ENCODE measurements at places on chromosomes 13 and 19.

- no peak for DNase-seq
Measured at GRCh38 chr19:35120492-35120891, 4.9 kb downstream of the FXYD3 start.

DNA sequence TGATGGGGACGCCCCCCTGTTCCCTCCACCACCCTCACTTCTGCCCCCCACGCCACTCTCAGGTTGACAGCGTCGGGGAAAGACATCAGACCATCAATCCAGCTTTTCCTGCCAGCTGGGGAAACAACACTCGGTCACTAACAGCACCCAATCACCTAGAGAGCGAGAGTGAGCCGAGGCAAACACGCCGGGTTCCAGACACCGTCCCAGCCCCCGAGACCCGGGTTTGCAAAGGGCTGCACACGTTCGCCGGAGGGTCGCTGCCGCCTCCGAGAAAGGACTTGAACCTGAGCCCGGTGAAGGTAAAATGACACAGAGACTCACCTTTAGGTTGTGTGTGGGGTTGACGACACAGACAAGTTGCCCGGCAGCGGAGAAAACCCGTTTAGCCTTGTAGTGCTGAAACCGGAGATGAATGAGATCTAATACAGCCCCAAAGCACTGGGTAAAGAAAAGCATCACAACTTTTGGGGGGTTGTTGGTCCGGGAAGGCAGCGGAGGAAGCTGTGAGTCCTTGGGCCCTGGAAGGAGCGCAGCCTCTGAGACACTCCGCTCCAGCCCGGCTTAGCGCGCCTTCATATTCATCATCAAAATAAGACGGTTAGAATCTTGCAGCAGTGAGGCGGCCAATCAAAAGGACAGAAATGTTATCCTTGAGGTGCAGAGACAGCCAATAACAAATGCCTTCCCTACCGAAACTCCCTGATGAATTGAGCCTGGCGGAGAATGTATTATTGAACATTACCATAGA is at the start of gene SIAH3:
Gene SIAH3 (minus strand): TSS at position 583 of the 751 bp plus-strand sequence. CDS start 124 bp downstream, at position 459.
- no peak for DNase-seq

DNA sequence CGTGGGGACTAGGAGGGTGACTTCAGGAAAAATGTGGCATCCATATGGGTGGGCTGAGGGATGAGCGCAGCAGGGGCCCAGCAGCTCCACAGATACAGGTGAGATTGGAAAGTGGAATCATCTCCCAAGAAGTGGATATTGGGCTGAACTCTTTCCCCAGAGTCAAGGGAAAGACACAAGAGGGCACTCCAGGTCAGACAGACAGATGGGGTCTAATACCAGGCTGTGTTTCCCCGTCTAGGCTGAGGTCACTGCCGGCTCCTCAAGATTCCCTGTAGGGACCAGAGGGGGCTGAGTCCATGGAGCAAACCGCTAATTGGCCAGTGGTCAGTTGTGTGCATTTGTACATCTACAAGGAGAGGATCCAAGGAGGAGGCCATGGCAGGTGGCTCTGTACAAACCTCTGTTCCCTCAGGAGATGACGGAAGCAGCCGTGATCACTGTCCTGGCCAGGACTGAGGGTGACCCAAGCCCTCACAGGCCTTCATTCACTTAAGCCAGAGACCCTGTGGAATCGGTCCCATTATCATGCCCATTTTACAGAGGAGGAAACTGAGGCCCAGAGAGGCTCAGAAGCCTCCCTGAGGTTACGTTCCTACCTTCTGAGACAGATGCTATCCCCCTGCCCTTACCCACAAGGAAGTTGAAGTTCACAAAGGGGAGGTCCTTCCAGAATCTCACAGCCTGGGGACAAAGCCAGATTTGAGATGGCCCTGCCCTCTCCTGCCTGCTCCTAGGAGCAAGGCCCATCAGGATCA is 14.9 kb upstream of the IGLON5 start:
- no peak for DNase-seq

DNA sequence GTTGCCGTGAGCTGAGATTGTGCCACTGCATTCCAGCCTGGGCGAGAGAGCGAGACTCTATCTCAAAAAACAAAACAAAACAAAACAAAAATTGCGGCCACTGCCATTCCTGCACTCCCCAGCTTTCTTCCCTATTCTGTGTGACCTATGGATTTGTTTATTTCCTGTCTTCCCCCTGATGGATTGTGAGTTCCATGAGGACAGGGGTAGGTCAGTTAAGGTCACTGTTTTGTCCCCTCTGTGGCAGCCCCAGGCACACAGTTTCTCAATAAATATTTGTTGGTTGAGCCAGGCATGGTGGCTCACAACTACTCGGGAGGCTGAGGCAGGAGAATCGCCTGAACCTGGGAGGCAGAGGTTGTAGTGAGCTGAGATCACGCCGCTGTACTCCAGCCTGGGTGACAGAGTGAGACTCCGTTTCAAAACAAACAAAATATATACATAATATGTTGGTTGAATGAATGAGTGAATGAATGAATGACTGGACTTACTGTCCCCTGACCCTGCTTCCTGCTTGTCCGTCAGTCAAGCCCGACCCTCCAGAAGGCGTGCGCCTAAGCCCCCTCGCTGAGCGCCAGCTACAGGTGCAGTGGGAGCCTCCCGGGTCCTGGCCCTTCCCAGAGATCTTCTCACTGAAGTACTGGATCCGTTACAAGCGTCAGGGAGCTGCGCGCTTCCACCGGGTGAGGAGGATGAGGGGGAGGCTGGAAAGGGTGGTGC is 5.0 kb downstream of the EBI3 start:
- DNase-seq = no peak

DNA sequence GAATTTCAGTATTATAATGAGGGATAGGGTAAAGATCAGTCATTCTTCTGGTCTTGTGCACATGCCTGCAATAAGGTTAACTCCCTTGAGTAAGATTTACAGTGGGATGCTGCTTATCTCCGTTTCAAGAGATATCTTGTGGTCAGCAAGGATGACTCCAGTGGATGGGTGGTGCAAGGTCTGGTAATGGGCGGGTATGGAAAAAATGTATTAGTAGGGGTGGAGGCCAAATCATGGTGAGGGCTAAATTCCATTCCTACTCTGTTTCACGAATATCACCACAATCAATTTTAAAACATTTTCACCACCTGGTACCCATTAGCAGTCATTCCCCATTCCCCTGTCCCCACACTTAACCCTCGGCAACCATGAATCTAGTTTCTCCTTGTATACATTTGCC is 40.6 kb downstream of the CCDC122 start:
- DNase-seq = no peak

- DNase-seq = no peak
Measured at GRCh38 chr19:30420881-30421280, 48.7 kb downstream of the ZNF536 start.

- no peak for DNase-seq
Measured at GRCh38 chr19:48354332-48354992, 9.3 kb downstream of the TMEM143 start.

GRCh38 chr19:8126511-8126910 is 22.9 kb downstream of the FBN3 start:
- DNase-seq = no peak

DNA sequence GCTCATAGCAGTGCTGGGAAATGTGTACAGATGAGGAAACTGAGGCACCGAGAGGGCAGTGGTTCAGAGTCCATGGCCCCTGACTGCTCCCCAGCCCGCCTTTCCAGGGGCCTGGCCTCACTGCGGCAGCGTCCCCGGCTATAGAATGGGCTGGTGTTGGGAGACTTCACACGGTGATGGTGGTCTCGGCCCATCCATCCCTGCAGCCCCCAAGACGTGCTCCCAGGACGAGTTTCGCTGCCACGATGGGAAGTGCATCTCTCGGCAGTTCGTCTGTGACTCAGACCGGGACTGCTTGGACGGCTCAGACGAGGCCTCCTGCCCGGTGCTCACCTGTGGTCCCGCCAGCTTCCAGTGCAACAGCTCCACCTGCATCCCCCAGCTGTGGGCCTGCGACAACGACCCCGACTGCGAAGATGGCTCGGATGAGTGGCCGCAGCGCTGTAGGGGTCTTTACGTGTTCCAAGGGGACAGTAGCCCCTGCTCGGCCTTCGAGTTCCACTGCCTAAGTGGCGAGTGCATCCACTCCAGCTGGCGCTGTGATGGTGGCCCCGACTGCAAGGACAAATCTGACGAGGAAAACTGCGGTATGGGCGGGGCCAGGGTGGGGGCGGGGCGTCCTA is 15.9 kb downstream of the LDLR start:
- DNase-seq = no peak

GRCh38 chr19:2957160-2957559 is 12.4 kb upstream of the ZNF77 start:
- no peak for DNase-seq

DNA sequence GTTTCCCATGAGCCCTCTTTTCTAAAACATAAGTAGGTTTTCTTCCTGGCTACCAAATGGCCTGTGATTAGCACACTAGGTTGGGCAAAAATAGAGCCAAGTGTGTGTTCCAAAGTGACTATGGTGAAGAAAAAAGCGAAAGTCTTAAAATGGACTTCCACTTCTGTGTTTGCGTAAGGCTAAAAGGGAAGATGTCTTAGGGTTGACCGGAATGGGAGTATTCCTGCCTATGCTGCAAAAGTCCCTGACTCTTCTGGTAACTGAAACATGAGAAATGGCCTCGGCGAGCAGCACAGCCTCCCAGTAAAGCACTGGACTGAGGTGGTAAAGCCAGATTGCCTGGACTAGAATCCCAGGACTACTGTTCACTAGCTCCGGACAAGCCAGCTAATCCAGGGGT is 2.4 kb upstream of the FPR1 start:
- no peak for DNase-seq

DNA sequence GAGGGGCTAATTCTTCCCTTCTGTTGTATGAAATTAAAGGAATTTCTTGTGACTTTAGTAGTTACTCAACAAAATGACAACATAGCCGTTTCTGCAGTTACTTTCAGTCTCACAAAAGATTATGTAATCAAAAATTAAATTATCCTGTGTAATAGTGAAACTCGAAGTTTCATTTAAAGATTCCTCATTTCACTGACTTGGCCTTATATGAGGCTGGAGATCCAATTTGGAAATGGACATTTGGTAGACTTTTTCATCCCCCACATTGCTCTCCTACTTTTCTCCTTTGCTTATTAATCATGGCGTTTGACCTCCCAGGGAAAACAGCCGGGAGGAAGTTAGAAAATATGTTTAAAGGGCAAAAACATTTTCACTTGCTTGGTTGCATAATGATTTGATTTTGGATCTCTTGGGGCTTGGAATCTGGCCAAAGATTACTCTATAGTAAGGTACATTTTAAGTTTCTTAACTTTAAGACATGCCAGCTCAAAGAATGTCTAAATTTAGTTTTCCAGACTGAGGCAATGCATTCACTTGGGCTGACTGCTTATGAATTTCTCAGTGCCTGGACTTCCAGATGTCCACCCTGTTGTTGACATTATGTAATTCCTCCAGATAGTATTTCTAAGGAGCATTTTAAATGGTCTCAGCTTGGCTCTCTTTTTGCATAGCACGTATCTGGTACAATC is 1364.9 kb upstream of the MIR17HG start:
- DNase-seq = no peak

GRCh38 chr13:41216160-41216559 is 21.8 kb upstream of the KBTBD7 start:
- no peak for DNase-seq

GRCh38 chr19:7871437-7872305 is 2.5 kb downstream of the PRR36 start:
- peak; percentile 83 for DNase-seq

DNA sequence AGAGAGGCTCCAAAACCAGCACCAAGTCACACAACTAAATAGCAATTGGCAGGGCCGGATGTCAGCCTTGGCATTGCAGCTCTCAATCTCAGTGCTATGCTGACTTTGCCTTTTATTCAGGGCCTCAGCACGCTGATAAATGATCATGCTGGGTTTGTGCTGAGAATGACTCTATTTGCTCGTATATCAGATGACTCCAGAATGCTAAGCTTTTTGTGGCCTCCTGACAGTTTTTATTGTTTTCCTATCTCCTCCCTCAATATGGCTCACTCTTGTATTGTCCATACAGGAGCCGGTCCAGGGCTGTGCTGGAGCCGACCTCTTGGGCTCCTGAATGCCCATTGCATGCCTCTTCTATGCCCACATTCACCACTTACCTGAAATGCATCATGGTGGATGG is 211.0 kb downstream of the EFNB2 start:
- DNase-seq = no peak

GRCh38 chr19:4583961-4584669 is 24.6 kb upstream of the SEMA6B start:
- no peak for DNase-seq

- no peak for DNase-seq
Measured at GRCh38 chr13:99144306-99144705, 56.3 kb upstream of the UBAC2 start.

GRCh38 chr13:38693641-38694040 is 6.8 kb downstream of the FREM2 start:
- DNase-seq = no peak

- DNase-seq = no peak
Measured at GRCh38 chr13:93256998-93257397, 30.4 kb downstream of the GPC6 start.

GRCh38 chr19:19540064-19540714 is 2.1 kb downstream of the CILP2 start:
- no peak for DNase-seq

DNA sequence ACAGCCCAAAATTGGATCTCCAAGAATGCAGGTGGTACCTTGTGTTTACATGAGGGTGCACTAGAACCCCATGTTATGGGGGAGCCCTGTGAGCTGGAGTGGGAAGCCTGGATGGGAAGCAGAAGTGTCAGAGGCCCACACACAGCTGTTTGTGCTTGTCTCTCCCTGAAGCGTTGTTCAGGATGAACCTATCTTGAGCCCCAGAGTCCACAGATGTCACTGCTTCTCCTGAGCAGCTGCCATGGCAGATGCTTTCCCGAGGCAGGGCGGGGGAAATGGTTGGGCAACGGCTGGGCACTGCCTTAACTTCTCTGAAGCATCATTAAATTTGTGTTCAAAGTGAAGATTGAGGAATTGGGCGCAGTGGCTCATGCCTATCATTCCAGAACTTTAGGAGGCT is 17.1 kb upstream of the CHST8 start:
- DNase-seq = no peak

DNA sequence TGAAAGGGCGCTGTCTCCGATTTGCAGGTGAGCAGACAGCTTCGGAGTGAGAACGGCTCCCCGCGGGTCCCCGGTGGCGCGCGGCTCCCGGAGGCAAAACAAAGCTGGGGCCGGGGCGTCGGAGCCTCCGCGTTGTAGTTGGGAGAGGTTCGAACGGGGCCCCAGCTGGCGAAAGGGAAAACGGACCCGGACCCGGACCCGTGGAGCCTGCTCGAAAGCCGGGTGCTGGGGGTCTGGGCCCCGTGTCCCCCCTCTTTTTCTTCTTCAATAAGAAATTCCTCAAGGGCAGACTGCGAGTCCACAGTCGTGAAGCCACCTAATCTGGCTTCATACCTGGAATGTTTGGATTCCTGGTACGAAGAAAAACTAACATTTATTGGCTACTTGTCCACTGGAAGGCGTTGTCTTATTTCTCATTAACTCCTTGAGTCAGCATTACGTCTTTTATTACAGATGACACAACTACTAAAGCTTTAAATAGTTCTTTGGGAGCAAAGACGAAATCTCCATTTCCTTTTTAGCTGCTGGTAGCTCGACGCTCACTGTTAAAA is 632 bp upstream of the MTIF3 start:
- DNase-seq = no peak

DNA sequence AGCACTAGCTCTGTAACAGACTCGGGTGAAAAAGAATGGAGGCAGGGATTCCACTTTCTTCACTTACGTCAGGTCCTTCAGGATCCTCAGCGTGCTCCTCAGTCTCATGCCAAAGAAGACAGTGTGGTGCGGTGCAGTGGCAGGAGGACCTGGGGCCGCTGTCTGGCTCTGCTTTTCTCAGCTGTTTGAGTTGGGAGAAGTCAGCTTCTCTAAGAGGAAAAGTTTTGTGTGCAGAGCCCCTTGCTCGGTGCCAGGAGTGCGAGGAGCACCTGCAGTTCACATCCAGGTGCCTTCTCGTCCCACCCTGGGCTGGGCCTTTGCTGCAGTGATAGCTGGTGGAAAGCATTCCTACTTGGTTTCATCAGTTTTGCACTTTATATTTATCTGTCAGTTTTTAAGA is 77.9 kb upstream of the TEX29 start:
- no peak for DNase-seq

Data from stimulated activated CD4-positive, alpha-beta T cell treated with anti-CD3 and anti-CD28 coated beads, TNF-alpha, amount 100 ng/mL, for 24 hours (primary cell).